ENCODE measurements at places on chromosomes 4 and X.

- DNase-seq = no peak
These were observed 8.4 kb downstream of the SCD5 start for GRCh38 chr4:82790060-82790660.

DNA sequence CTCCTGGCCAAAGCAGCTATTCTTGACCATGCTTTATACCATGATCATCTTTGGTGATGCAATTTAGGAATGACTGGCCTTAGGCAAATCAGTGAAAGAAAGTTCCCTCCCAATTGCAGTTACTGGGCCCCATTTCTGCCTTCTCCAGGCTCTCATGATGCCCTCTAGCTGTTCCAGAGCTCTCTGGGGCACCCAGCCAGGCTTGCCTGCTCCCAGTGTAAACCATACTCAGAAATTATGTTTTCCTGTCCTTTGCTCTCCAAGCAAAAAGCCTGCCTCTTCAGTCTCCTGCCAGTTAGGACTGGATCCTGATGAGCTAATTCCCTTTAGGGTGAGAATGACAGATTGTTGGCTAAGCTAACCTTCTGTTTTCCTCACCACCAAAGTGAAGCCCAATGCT is 85.3 kb upstream of the RBPJ start:
- no peak for DNase-seq

GRCh38 chrX:4706961-4707360 is 993.5 kb upstream of the PRKX start:
- no peak for DNase-seq

- DNase-seq = no peak
These were observed 6.9 kb upstream of the HAUS3 start for GRCh38 chr4:2248821-2249261.

GRCh38 chr4:111943796-111944203 is 201.5 kb upstream of the FAM241A start:
- no peak for DNase-seq

GRCh38 chr4:131509521-131509920 is 1639.6 kb upstream of the PCDH10 start:
- no peak for DNase-seq

DNA sequence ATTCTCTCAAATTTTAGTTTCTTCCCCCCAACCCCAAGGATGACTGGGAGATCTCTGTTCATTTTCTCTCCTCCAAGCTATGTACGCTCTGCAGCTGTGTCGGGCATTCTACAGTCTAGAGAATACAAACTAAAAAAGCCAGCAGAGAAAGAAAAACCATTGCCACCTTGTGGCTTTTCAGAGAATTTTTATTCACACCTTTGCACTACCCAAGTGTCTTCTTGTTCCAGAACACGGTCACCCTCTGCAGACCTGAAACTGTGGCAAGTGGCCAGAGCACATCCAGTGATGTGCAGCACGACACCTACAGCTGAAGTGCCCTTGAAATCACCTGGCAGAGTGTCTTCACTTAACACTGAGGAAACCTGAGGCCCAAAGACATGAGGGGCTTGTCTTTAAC is 68.6 kb downstream of the CHST7 start:
- DNase-seq = no peak

DNA sequence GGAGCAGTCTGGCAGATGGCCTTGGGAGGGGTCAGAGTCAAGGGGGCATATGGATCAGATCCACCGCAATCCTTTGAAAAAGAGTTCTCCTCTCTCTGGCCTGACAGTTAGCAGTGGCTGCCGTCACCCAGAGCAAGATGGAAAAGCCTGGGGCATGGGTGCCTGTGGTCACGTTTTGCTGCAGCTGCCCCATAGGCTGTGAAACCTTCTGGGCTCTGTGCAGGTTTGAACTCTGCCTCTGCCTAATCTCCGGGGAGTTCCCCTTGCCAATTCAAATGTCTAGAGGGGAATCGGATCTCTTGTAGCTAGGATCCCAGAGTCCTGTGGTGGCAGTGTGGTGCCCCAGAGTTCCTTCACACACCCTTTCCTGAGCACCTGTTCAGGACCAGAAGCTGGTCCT is 23.4 kb upstream of the ANKRD17 start:
- no peak for DNase-seq

DNA sequence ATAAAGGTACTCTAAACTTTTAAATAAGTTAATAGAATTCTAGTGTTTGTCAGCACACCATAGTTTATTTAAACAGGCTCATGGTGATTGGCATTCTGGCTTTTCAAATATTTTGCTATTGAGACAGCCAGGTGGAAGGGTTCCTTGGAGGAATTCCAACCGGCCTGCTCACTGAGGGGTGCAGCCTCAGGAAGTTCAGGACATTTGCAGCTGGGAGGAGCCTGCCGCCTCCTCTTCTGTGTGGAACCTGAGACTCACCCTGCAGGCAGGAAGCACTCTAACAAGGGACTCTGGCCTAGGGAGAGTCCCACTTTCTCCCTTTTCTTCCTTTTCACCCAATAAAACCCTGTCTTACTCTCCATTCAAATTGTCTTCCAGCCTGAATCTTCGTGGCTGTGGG is 1328.0 kb downstream of the FSTL5 start:
- no peak for DNase-seq

- no peak for DNase-seq
These were observed 425.7 kb downstream of the PABPC4L start for GRCh38 chr4:133775881-133776280.

DNA sequence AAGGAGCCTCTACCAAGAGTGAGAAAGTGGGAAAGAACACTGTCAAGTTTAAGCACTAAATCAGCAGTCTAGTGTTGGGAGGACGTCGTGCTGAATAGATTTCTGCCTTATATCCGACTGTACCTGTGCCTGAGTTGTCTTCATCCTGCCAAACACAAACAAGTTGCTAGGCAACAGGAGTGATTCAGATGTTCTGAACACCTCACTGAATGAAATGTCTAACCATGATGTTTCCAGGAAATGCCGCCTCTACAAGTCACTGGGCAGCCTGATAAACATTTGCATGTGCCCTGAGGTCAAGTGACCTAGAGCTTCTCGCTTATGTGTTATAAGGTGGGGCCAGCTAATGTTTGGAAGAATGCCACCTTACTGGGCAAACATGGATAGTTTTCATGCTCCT is 37.9 kb downstream of the SGMS2 start:
- DNase-seq = no peak

DNA sequence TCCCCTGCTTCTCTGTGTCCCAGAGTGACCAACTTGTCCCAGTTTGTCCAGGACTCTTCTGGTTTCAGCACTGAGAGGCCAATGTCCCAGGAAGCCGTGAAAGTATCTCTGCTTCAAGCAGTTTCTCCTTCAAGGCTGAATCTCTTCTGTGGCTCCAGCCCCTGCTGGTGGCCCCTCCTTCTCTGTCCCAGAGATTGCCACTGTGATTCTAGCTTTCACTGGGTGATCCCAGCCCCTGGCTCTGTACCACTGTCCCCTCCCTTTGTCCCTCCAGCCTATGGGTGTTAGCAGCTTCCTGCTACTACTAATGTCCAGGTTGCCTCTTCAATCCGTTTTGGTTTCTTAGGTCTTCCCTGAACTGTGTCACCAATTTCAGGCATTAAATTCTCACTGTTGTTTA is 70.5 kb downstream of the SOX3 start:
- DNase-seq = no peak

GRCh38 chr4:30770049-30770549 is 49.9 kb downstream of the PCDH7 start:
- DNase-seq = no peak

DNA sequence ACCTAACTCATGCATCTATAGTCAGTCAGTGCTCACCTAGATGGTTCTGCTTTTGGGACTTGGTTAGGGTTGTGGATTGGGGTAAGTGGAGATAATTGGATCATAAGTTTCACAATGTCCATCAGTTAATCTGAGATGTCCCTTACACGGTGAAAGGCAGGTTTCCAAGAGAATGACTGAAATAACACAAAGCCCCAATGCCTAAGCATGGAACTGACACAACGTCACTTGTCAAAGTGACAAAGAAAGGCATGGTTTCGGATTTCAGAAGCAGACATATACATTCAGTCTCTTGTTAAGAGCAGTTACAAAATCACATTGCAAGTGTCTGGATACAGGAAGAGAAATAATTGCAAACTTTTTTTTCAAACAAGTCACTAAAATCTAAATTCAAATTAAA is 1456.9 kb downstream of the TECRL start:
- DNase-seq = no peak

GRCh38 chr4:48093991-48094416 is 40.0 kb downstream of the TXK start:
- no peak for DNase-seq

DNA sequence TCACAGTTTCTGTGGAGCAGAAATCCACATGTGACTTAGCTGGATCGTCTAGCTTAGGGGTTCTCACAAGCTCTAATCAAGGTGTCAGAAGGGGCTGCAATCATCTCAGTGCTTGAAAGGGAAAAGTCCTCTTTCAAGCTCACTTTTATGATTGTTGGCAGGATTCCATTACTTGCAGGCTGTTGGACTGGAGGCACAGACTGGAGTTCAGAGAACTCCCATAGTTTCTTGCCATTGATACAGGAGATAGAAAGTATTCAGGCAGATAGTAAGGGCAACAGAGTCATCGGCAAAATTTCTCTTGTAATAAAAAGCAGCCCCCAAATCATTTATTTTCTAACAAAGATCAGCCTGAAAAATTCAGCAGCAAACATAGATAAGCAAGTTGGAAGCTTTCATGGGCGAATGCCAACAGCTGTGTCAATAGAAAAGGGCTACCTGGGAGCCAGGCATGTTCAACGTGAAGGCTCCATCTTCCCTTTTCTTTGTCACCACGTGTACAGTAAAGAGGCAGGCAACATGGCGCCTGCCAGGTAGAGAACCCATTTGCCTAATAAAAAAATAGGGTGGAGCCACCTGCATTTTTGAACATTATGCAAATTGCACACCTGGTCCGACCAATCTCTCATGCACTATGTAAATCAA is 64.4 kb downstream of the CXCL13 start:
- no peak for DNase-seq

DNA sequence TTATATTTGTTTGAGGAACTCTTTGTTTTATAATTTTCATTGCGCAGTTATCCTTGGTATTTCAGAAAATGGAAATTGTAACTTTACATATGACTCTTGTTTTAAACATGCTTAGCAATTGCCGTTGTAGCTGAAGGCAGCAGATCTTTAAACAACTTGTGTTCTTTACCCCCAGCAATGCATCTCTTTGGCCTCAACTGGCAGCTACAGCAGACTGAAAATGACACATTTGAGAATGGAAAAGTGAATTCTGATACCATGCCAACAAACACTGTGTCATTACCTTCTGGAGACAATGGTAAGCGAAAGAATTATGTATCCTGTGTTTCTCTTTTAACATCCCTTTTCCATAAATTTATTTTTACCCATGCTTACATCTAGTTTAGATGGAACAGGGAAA is 263.6 kb downstream of the DCTD start:
- no peak for DNase-seq

DNA sequence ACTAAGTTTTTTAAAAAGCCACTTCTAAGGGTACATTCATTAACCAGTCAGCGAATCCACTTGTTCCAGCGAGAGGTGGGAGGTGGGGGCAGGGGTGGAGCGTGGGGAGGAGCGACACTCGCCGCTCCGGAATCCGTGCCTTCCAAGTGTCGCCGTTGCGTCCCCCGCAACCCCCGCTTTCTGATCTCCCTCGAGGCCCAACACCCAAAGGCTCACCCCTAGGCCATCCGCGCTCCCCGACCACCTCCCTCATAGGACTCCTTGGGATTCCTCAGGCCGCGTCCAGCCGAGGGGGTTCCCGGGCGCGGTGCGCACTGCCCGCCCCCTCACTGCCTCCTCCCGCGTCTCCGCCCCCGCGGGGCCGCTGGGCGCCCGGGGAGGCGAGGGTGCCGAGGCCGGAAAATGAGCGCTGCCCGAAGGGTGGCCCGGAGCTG is 108.1 kb upstream of the STOX2 start:
- no peak for DNase-seq

DNA sequence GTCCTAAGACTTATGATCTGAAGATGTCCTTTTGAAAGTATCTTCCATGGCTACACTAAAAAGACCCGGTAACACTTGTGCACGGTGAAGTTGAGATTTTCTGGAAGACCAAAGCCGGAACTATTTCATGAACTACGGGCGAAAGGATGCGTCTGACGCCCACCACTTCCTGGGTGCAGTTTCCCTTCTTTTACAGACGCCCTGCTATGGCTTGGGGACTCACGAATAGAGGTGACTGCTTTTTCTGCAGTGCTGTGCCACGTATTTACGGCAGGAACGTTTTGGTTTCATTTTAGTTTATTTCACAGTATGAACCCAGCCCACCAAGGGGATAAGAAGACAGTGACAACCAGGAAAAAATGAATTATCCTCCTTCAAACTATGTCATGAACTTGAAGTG is 180.4 kb downstream of the AFAP1 start:
- no peak for DNase-seq

DNA sequence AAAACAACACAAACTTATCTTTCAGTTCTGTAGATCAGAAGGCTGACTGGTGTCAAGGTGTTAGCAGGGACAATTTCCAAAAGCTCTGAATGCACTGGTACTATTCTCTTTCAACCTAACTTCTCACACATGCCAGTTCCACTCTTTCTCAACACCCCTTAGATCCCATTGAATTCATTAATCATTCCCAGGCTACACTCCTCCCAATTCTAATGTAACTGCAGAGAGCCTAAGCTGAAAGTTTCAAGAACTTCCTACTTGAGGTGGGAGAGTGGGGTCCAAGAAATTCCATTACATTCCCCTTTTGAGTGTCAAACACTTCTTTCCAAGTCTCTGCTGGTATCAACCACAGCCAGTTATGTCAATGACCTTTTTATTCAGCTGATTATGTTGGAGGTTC is 142.0 kb downstream of the ADAMTS3 start:
- DNase-seq = no peak

DNA sequence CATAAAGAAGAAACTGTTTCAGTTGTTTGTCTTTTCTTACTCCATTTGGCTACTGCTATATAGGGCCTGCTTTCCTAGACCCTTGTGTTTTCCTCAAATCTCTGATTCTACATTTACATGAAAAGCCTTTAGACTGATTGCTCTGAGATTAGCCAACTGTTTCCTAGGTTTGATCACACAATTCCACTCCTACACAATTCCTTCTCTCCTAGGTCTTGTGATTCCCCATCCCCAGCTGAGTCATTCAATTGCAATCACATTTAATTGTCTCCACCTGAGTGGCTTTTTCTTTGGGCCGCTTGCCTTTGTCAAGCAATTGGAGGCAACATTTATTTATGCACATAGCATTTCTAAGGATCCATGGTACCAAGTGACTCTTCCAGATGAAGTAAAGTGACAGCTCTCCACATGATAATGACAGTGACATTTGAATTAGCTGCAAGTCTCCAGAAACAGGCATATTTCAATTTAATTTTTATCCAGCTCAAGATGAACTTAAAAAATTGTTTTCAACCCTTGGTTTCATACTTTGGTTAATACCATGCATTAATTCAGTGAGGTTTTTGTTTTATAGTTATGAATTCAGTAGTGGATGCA is 35.8 kb downstream of the ATXN3L start:
- DNase-seq = no peak

Data from hematopoietic multipotent progenitor cell treated with erythropoietin and hydrocortisone succinate and interleukin-3 and kit ligand, for 17 days (in vitro differentiated cells).